CD4-positive, alpha-beta T cell treated with Interleukin-6 at 100 ng/mL for 8 hours (primary cell): ENCODE measurements at places on chromosomes 4 and X.

GRCh38 chr4:164540987-164541386, 212.9 kb upstream of the SMIM31 start:
- no peak for DNase-seq

- DNase-seq = no peak
Observed at GRCh38 chr4:79308137-79308536, 17.7 kb downstream of the NAA11 start.

GRCh38 chrX:20481632-20482031, 214.9 kb upstream of the RPS6KA3 start:
- DNase-seq = no peak

GRCh38 chr4:91171217-91171616, 1044.0 kb downstream of the CCSER1 start:
- no peak for DNase-seq

DNA sequence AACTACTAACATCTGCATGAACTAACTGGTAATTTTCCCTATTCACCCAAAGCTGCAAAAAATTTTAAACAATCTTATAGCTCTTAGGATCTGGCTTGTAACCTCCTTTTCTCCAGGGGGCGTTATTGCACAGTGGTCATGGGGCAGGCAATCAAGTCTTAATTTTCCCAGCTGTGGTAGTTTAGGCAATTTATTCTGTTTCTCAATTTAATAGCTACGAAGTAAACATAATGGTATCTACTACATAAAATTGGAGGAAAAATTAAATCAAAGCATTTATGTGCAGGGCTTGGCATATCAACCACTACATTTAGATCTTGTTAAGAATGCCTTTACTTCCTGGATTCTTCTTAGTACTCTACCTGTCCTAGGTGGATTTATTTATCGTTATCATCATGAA, 137.4 kb upstream of the GUCY1A1 start:
- no peak for DNase-seq

DNA sequence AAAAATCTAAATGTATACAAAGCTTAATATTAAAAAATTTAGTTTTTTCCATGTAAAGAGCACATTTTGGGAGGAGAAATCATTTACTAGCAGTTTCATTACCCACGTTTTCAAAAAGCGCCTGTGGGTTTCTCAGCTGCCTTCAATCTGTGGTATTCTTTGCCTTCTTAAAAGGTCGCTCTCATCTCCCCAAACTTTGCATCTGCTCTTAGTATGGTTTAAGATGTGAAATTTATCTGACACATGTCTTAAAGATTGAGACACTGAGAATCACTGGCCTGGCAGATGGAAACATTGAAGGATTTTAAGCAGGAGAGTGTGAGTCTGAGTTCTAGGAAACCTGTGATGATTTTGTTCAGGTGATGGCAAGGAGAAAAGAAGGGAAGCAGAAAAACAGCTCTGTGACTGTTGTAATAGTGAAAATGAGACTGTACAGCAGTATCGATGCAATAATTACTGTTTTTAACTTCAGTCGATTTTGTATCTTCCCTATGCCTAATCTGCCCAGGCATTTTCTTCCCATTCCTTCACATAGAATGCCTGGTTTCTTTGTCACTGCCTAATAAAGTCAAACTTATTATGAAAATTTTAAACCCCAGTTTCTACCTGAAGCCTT, 75.9 kb downstream of the PAQR3 start:
- no peak for DNase-seq

DNA sequence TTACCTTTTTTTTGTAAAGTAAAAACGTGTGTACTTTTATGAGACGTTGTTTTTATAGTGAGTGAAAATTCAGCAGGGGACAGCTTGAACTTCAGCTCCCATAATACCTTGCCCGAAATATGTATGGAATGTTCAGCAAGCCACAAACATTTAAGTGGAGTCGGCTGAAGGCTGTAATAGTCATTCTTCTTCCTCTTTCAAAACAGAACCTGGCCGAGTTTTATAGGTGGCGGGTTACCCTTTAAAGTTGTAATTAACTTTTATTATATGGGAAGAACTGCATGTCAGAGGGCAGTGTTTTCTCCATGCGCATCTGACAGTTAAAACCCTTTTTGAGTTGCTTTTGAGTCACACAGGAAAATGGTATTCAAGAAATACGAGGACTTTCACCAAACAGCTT, 50.7 kb downstream of the CLDN34 start:
- DNase-seq = no peak

DNA sequence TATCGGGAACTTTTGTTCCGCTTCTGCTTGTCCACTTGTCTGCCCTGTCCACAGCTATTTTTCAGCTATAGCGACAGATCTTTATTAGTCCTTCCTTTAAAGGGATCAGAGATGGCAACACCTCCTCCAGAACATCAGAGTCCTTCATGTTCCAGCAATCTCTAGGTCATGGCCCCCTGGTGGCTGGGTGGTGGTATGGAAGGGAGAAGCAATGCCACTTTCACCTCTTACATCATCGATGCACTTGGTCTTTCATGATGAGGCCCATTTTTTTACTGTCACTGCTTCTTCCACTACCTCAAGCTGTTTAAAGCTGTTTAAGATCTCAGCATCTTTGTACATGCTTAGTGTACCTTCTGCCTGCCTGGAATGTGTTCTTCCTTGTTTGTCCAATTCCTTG, 106.7 kb downstream of the ARHGAP6 start:
- DNase-seq = peak; percentile 18

DNA sequence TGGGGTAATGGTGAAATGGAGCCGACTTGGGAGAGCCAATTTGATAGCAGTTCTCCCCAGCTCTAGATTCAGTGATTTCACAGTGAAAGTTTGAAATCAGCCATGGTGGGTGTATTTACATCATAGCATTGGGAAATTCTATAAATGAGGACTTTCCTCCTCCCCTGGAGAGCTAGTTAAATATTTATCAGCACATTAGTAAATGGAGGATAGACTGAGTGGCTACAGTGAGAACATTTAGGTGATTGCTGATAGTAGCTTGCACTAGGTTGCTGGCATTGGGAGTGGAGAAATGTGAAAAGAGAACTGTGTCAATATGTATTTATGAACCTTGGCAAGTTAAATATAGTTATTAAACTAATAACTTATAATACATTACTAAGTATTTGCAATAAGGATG, 347.3 kb downstream of the CCSER1 start:
- no peak for DNase-seq

DNA sequence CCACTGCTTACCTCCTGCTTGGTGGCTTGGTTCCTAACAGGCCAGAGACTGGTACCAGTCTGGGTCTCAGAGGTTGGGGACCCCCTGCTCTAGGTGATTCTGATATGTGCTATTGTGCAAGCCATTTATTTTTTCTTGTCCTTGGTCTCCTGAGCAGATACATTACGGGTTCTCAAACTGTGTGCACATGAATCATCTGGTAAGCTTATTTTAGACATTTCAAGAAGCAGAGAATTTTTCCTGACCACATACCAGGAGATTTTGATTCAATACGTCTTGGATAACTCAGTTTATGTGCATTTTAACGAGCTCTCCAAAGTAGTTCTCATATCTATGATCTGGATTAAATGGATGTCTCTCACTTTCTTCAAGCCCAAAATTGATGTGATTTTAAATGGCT, 77.2 kb downstream of the FHIP1A start:
- no peak for DNase-seq

GRCh38 chrX:94123062-94123461, 449.1 kb downstream of the FAM133A start:
- no peak for DNase-seq

DNA sequence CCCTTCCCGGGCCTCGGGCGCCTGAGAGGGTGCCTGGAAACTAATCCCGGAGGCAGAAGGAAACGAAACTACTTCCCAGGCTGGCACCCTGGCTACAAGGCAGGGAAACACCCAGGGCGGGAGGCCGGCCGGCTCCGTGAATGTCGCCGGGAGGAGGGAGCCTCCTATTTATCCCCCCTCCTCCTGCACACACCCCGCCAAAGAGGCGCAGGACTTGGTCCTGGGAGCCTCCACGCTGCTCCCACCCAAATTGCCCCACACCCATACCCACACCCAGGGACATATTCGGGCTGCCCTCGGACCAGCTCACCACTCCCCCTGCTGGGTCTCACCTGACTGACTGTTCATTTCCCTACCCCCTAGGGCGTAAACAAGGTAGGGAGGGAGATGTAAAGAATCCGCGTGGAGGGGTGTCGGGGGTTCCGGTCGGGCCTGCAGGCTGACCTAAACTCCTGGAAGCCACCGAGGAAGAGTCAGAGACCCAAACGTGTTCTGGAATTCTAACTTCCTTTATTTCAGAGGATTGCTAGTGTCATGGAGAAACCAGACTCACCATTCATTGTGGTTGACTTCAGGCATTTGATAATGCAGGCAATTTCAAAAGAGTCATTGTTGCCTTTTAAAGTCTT, at the start of gene BTC:
Gene BTC (minus strand): TSS at position 142 of the 629 bp plus-strand sequence. CDS start 198 bp downstream, outside the sequence.
- DNase-seq = no peak
